Stimulated activated CD8-positive, alpha-beta memory T cell treated with anti-CD3 and anti-CD28 coated beads, Interleukin-7, amount 100 ng/mL, for 1 hour (primary cell): ENCODE measurements at places on chromosomes 1 and 21.

GRCh38 chr1:103058391-103058790 lies 49.9 kb downstream of the COL11A1 start:
- no peak for DNase-seq

GRCh38 chr1:236514703-236515442 lies 8.9 kb upstream of the LGALS8 start:
- no peak for DNase-seq

DNA sequence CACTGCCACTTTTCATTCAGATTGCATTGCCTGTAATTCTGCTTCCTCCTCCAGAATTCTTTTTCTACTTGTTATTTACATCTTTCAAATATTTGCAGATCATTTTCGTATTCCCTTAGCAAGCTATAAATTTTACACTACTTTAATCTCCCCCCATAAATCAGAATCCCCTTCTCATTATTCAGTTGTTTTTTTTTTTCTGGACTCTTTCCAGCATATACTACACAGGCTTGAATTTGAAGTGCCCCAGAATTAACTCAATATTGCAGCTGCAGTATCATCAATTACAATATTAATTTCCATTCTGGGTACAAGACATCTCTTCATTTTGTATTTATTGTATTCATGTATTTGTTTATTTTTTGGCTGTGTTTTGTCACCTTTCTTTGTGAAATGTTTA lies 1494.3 kb downstream of the AMY1C start:
- DNase-seq = no peak

DNA sequence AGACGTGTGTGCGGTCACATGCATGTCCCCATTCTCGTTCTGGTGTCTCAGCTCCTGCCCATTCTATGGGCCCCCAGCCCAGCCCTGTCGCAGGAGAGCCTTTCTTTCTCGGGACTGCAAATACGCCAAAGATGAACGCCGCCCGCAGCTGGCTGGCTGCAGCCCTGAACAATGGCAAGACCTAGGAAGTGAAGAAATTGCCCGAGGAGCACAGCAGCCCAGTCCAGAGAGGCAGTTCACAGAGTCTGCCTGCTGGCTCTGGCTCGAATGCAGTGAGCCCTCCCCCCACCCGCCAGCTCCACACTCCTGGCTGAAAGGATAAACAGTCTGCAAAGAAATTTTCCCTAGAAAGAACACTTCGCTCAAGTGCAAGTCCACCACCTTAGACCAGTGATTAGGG lies 23.3 kb downstream of the PAX7 start:
- no peak for DNase-seq

DNA sequence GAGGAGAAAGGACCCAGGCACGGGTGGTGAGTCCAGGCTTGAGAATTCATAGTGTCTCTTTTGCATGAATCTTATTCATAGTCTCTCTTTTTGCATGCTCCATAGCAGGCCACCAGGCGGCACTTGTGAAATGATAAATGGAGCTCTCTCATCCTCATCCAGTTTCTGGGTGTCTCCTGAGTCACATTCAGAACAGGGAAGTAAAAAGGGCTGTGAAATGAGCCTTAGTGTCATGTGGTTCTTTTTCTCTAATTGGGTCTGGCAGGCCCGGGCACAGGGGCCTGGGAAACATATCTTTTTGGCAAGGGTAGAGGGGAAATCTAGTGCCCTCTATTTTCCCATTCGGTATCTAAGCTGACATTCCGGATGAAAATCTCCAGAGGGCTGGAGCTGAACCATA lies 19.1 kb upstream of the NCF2 start:
- DNase-seq = no peak

DNA sequence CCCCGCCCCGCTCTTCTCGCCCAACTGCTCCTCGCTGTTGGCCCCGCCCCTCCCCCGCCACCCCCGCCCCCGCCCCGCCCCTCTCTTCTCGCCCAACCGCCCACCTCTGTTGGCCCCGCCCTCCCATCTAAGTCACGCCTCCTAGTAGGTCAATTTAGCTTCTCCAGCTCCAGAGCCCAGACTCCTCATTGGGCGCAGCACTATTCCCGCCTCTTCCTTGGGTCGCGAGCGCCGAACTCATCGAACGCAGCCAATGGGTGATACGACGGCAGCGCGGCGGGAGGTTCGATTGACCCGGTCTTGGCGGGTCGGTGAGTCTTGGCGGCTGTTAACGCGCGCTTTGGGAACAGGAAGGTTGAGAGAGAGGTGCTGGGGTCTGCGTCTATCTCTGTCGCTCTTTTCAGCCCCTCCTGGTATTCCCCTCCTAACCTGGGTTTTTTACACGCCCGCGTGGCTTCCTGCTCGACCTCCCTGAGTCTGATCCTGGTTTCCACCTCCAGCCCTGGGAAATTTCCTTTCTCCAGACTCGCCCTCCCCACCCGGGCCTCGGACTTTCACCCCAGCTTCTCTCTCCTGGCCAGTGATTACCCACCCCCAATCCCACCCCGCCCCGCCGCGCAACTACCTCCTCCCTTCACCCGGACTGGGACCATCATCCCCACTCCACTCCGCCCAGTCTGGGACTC lies at the start of gene RAD54L:
TSS of gene RAD54L (plus strand) at position 328 of the 686 bp plus-strand sequence. CDS start 643 bp downstream, outside the sequence.
- DNase-seq = peak; percentile 91
